GM23338 (cell line): ENCODE measurements at places on chromosomes 6 and 20. TPM values are rescaled to one million over a fixed set of nuclear protein-coding genes. Genes with fewer than 3 reads are reported as not detected.
A peak's percentile ranks its signal among the peaks of the same experiment; 100 is the strongest.

DNA sequence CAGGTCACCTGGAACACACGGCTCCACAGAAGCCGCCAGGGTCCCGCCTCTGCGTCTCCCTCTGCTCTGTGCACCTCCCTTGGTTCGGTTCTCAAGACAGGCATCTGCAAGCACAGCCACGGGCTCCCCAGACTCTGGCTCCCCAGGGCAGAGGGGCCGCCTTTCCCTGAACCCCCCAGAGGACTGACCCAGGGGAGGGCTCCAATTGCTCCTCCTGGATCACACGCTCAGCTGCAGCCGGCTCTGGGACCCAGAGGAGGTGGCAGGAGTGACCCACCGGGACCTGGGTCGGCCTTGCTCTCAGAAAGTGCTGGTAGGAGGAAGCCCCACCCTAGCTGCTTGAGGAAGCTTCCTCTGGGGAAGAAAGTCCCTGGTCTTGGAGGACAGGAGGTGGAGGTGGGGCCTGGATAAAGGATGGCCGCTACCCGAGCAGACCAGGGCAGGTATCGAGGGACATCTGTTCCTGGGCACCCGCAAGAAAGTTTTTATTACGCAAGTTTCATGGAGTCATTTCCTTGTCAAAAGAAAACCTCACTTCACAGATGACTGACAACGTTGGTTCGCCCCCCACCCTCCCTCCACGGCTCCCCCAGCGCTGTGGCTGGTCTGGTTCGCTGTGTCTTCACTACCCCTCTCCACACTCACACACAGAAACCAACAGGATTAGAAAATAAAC is 103.9 kb upstream of the AFDN start:
- DNase-seq: no peak

- DNase-seq: peak; percentile 70
These were observed 19.3 kb upstream of the SEC63 start for GRCh38 chr6:107977283-107977682.

C20orf96 gene
- 14.6 and 17.8 TPM in 2 replicates for total RNA-seq

- DNase-seq: peak; percentile 20
These were observed 10.6 kb upstream of the SUPT3H start for GRCh38 chr6:45388328-45388727.

GSTA3 gene
- total RNA-seq: not detected in 2 replicates

GRCh38 chr6:79634491-79635231 is 3.5 kb downstream of the SH3BGRL2 start:
- DNase-seq: no peak

ID1 gene
- total RNA-seq: 452 and 479 TPM in 2 replicates

- no peak for DNase-seq
These were observed 377.8 kb downstream of the UTRN start for GRCh38 chr6:144662812-144663365.

TNF gene
- total RNA-seq: not detected in 2 replicates

GRCh38 chr6:143612186-143612585 is 65.6 kb upstream of the PHACTR2 start:
- DNase-seq: no peak

WFDC2 gene
- total RNA-seq: 27.2 and 28.0 TPM in 2 replicates

- no peak for DNase-seq
These were observed 1247.9 kb upstream of the MAP3K7 start for GRCh38 chr6:91834813-91835212.

BCAS4 gene
- 6.3 and 22.2 TPM in 2 replicates for total RNA-seq

OXT gene
- not detected in 2 replicates for total RNA-seq

BPIFB4 gene
- total RNA-seq: not detected in 2 replicates

DNA sequence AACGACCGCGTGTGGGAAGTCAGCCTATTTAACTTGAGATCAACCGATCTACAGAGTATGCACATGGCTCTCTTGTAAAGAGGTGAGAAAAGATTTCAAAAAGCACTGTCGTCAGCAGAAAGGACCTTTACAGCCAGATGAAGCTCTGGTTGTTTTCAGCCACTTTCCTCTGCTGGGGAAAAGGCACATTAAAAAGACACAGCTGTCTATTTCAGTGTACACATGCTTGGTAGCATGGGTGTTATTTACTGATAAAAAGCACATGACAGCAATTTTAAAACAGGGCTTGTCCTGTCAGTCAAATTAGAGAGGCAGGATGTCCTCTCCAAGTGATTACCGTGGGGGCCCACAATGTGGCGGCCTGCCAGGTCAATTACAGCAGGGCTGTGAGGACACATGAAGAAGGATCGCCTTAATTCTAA is 188.9 kb downstream of the PRKN start:
- DNase-seq: no peak

DNA sequence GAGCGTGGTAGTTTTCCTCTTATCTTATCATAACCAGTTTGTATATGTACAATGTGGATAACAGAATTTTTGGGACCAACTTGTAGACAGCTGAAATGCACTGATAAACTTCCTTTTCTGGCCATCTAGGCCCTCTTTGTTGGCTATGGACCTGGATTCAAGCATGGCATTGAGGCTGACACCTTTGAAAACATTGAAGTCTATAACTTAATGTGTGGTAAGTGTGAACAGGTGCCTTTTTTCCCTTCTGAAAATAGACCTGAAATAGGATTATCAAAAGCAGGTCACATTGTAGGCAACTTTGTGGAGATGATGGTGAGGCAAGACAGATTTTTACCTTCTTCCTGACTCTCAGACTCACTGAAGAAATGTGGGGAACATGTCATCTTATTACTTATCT is 67.8 kb downstream of the ENPP1 start:
- DNase-seq: no peak

DNA sequence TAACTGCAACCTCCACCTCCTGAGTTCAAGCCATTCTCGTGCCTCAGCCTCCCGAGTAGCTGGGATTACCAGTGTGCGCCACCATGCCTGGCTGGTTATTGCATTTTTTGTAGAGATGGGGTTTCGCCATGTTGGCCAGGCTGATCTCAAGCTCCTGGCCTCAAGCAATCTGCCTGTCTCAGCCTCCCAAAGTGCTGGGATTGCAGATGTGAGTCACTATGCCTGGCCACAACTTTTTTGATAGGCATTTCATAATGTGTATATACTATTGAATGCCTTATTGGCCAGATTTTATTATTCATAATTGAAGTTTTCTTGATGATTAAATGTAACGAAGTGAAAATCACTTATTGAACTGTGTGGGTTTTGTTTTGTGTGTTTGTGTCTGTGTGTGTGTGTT is 27.9 kb downstream of the FIG4 start:
- no peak for DNase-seq

GRCh38 chr6:167079853-167080297 is 43.0 kb upstream of the CCR6 start:
- DNase-seq: no peak

- no peak for DNase-seq
These were observed 970.0 kb upstream of the SLC35B3 start for GRCh38 chr6:9405369-9405768.

DNA sequence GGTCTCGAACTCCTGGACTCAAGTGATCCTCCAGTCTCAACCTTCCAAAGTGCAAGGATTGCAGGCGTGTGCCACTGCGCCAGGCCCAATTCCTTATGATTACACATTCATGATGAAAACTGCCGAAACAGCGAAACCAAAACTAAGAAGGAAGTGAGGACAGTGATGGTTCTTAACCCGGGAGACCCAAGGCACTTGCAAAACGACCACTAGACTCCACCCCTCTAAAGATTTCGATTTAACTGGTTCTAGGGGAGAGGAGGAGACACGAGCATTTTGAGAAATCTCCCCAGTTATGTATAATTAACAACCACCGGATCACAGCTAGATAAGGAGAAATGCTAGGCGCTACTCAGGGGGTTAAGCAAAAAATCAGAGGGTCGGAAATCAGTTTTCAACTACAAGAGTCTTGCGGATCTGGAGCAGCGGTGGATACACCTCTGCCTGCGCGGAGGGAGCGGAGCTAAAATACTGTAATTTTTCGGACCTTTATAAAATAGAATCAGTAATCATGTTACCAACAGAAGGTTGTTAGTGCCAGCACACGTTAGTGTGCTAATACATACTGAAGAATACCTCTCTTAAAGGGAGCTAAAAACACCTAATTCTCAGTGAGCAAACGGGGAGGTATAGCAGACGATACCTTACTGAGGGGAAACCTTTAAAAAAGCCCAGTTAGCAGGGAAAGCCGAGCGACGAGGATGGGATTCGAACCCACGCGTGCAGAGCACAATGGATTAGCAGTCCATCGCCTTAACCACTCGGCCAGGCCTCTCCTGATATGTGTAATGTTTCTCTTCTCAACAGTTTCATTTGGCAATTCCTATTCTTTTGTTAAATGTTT is 60.0 kb upstream of the BTN3A2 start:
- peak; percentile 80 for DNase-seq

GRCh38 chr6:29916741-29917140 is 25.6 kb upstream of the HLA-A start:
- DNase-seq: no peak

- DNase-seq: no peak
These were observed 158.9 kb upstream of the ZNF217 start for GRCh38 chr20:53752583-53752970.

DNA sequence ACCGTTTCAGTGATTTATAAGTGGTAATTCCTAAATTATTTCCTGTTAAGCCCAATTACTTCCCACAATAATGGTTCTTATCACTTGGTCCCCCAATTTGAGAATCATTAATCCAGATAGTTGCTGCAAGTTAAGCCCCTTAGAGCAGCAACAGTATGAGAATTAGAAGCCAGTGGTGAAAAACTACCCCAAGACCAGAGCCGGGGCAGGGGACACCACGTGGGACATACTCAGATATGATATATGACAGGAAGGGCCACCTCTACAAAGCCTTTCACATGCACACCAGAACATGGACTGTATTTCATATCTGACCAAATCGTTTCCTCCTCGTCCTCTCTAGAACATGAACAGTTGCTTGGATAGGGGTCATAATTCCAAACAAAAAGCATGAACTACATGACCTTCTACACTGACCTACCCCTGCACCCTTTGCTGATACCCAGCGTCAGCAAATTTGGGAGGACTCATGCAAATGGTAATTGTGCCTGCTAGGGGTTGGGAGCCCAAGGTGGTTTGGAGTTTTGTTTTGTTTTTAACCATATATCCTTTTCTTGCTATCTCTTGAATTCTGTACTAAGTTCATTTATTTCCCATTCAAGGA is 3.9 kb downstream of the JAG1 start:
- no peak for DNase-seq

TBXT gene
- total RNA-seq: 0.39 TPM in 1 of 2 replicates, not detected in the other

ZKSCAN3 gene
- 4.3 and 7.6 TPM in 2 replicates for total RNA-seq

DNA sequence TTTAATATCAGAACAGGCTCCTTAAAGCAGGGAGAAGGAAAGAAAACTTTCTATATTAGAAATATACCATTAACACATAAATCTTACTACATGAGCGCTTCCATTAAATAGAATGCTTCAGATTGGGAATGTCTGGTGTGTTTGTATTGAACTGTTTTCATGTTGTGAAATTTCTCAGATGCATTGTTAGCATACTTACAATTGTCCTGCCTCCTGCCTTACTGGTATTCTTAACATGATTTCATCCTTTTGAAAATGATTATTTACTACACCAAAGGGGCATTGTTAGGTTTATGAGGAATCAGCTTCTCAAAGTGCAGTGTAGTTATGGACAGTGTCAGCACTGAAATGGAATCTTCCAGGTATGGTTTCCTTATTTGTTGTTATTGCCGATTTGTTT is 145.6 kb downstream of the MTFR2 start:
- no peak for DNase-seq

- no peak for DNase-seq
These were observed 18.1 kb downstream of the PPP1R3G start for GRCh38 chr6:5103250-5103649.

LAMA2 gene
- total RNA-seq: 4.4 and 6.4 TPM in 2 replicates

DNA sequence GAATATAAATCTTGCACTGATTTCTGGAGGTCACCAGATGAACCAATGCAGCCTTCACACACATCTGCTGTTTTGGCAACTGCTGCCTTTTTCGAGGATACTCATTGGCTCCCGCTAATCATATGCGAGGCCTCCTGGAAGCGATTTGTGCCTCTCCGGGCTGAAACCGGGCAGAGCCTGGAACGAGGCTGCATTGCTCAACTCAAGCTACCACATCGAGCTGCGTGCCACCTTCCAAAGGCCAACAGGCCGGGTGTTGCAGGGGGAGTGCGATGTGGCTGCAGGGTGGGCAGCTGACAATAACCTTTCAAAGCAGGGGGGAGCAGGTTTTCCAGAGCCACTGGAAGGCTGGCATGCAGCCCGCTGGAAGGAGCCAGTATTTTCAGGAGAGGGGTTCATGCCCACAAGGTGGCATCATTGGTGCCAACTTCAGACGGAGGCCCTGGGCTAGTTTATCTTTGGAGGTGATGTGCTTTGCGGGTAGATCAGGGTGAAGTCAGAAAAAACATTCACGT is 122.6 kb upstream of the IFNGR1 start:
- DNase-seq: peak; percentile 50

ABT1 gene
- 25.7 and 28.9 TPM in 2 replicates for total RNA-seq
